ENCODE measurements at places on chromosomes 3 and 15.

DNA sequence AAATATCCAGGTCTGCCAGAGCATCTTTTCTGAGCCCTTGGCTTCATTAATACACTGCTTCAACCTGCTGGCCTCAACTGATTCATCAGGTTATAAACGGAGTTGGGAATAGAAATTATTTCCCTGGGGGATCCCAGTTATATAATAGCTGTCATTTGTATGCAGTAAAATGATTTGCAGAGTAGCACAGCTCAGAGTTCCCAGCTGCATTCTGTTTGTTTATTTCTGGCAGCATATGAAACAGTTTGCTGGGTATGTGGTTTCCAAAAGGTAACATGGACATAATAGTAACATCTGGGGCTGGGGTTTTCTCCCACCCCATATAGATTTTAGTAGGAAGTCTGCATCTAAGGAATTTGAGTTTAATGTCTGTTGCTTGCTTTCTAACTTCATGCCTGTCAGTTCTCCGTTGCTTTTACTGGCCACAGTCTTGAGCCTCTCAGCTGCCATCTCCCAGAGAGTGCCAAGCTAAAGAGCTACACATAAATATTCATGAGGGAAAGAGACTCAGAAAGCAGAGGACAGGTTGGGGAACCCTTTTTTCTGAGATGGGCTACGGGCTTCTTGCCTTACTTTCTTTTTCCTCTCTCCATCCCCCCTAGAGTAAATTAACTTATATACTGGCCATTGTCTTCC lies 124.6 kb downstream of the TMEM108 start:
- DNase-seq: no peak

DNA sequence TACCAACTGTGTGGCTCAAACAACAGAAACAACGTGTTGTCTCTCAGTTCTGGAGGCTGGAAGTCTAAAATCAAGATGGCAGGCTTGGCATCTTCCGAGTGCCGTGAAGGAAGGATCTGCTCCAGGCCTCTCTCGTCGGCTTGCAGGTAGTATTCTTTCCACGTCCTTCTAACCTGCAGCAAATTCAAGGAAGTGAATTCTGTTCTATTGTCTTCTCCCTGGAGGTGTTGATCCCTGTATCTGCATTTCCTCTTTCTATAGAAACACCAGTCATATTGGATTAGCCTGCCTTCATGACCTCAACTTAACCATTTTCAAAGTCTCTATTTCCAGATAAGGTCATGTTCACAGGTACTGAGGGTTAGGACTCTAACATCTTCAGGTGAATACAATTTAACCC lies 512.1 kb downstream of the GABRG3 start:
- no peak for DNase-seq

- peak; percentile 51 for DNase-seq
These were observed 3.4 kb downstream of the RNU6-1 start for GRCh38 chr15:67836477-67836876.

- no peak for DNase-seq
These were observed 1.6 kb upstream of the INTS14 start for GRCh38 chr15:65612616-65612946.

DNA sequence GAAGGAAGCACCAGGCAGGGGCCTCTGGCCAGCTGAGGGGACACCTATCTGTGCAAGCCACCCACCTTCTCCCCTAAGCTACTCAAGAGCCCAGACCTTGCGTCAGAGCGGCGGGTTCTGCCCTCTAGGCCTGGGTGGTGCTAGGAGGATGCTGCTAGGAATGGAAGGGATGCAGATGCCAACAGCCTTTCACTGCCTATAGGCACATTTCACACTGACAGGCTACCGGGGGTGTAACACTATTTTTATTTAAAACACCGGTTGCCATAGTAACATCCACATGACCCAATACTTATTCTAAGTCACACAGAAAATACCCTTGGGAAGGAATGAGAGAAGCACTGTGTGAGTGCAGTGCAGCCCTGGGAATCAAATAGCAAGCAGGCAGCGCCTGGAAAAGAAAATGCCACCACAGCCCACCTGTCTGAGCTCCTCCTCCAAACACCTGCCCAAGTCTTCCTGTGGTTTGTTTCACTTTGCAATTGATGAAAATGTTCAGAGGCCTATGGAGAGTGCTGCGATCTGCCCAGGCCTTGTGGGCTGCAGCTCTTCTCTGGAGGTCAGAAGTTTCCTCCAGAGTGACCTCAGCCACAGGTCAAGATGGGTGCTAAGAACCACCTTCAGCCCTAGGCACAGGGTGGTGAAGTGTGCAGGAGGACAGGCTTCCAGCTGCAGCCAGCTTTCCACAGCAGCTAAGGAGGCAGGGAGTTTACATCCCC lies 113.5 kb upstream of the TOPAZ1 start:
- DNase-seq: no peak

GRCh38 chr3:79378064-79378463 lies 389.7 kb downstream of the ROBO1 start:
- no peak for DNase-seq

DNA sequence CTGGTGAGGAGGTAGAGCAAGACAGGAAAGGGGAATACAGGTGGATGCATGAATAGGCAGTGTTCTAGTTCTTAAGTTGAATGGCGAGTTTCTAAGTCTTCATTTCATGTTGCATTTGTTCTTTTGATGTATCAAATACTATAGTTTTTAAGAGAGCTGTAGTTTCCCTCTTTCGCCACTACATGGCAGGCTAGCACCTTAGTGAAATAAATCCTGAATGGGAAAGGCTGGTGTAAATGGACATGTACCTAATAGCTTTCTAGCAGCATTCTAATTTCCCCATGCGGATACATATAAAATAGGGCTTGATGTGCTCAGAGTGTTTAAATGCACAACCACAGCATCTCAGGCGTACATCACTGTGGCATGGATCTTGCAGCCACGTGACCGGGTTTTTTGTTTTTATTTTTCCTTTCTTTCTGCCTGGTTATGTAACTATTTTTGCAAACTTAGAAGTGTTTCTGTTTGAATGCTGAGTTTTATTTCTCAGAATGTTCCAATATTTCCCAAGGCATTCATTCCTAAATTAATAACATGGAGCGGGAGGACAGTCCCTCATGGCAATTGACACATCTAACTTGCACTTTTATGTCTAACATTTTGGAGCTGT lies 23.5 kb upstream of the CLN6 start:
- peak; percentile 83 for DNase-seq

DNA sequence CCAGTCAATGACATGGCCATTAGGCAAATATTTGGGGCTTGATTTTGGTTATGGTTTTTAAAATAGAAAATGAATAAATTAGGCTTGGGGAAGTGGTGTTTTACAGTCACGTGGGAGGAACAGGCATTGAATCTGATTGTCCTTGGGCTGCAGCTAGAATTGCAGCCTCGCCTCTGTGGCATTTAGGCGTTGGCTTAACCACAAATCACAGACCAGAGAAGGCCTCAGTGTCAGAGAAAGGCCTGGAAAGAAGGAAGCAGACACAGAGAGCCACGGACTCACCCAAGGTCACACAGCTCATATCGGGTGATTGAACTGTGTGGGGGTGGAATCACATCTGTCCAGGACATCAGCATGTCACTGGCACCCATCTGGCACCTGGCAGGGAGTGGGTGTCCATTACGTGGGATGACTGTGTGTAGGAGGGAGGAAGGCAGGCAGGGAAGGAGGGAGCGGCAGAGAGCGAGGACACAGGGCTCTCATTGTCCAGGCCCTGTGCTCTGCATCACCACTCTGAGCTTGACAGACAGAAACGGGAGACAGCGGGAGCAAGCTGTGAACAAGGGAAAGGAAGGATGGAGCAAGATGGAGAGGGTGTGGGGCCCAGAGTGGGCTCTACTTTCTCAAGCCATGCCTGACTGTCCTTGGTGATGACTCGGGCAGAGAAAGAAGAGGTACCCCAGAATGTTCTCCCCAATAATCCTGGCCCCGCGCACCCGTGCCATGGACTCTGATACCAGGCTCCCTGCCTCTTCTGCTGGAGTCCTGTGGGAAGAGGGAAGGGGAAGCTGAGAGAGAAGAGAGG lies 186.4 kb downstream of the FAM43A start:
- DNase-seq: peak; percentile 56

- no peak for DNase-seq
These were observed 9.6 kb downstream of the NIPA1 start for GRCh38 chr15:22796079-22796478.

DNA sequence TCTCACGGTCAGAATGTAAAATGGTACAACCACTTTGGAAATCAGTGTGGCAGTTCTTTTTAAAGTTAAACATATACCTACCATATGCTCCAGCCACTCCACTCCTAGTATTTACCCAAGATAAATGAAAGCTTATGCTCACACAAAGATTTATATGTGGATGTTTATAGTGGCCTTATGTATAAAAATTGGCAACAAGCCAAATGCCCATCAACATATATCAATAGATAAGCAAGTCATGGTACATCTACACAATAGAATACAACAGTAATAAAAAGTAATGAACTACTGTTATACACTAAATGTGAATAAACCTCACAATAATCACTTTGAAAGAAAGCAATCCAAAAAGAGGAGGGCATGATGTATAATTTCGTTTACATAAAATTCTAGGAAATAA lies 153.5 kb upstream of the LMCD1 start:
- DNase-seq: no peak

DNA sequence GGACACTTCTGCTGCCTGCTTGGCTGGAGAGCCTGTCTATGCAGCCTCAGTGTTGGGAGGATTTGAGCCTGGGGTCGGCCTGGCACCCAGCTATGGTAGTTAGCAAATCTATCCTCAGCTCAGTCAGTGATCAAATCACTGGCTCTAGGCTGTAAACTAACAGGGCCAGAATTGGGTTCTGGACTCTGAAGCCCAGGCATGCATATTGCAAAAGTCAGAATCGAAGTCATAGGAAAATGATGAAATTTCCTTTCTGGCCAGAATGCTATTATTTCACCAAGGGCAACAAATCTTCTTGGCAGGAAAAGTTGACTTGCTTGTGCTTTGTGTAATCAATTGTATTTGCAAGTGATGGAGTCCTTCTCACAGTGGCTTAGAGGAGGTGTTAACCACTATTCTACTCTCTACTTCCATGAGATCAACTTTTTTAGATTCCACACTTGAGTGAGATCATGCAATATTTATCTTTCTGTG lies 482.6 kb upstream of the TPRG1 start:
- no peak for DNase-seq

DNA sequence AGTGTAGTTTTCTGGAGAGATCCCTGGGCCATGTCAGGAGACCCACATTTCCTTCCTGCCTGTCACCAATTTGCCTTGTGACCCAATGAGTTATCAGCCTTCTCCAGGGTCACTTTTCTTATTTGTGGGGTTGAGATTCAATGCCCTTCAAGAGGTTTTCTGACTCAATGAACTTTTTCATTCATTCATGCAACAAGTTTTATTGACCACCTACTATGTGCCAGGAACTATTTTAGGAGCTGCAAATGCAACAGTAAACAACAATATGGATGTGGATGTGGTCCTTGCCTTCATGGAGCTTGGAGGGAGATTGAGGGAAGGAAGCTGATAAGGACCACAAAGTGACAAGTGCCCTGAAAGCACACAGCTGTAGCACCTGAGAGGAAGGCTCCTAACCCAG lies 142.8 kb downstream of the OPA1 start:
- no peak for DNase-seq

GRCh38 chr3:160755776-160756304 lies at the start of gene PPM1L:
Gene PPM1L (plus strand): TSS chr3:160756231.
- DNase-seq: peak; percentile 83

- peak; percentile 40 for DNase-seq
These were observed 233.3 kb downstream of the OPA1 start for GRCh38 chr3:193826159-193826795.

DNA sequence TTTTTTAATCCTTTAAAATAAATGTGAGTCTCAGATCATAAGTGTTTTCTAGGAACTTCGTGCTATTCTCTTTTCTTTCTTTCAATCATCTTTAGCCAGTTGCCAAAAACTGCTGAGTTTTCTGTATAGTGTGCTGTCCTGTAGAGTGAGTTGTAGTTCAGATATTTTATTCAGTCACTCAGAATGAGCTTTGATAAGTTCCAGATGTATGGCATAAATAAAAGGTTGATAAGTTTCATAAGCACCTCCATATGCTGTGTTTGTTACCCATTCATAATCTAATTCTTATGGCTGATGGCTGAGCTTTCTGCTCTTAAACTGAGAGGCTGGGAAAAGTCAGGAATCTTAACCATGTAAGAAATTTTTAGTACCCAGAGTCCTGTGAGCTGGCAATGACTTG lies 59.3 kb upstream of the COL6A6 start:
- no peak for DNase-seq

DNA sequence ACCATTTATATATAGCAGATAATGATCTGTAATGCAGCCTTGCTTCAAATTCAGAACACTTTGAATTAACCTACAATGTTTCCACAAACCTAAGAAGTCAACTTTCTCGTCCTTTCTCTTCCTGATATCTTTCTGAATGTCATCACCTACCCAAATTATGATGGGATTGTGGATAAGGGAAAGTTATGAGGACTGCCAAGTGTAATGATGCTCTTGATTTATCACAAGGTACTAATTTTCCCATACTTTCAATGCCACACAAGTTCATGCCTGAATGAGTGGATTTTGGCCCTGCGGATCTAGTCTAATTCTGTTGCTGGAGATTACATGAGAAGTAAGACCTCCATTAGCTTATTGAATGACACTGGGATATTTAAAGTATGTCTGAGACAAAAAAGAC lies 82.6 kb upstream of the NANOGP8 start:
- no peak for DNase-seq

- no peak for DNase-seq
These were observed 62.3 kb upstream of the TNFAIP8L3 start for GRCh38 chr15:51156957-51157356.

- DNase-seq: peak; percentile 38
These were observed 11.3 kb upstream of the DLG1 start for GRCh38 chr3:197309528-197310361.

DNA sequence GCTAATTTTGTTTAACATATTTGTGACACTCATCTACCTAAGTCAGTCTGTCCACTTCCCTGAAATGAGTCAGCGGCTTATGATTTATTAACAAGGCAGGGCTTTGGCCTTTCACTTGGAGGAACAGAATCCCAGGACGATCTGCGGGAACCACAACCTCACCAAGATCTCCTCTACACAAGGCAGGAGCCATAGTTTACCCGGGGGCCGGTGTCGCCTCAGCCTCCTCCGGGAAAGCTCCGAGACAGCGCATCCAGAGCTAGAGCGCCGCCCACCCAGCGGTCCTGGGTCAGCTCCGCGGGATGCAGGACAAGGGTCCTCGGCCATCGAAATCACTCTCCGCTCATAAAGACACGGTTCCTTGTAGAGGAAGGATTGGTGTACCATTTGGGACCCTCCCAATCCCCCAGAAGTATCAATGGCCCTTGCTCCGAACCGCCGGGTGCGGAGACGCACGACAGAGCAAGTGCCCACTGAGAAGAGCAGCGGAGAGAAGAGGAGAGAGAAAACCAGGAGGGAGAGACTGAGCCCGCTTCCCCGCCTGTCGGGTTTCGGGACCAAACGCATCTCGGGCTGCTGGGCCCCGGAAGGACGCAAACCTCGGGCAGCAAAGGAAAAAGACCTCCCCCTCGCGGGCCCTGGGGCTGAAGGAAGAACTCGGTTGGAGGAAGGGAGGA lies 13.1 kb upstream of the ALCAM start:
- DNase-seq: no peak

DNA sequence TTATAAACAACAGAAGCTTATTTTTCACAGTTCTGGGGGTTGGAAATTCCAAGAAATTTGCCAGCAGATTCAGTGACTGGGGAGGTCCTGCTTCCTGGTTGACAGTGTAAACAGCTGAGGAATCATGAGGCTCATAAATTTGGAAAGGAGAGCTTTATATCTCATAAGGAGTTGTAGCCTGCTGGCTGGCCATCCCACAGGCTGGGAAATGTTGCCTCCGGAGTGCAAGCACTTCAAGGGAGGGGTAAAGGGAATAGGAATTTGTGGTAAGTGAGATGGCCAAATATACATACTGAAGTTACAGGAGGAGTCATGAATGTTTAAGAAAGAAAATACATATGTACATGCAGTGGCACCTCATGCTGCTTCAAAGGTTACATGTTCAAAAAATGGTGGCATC lies 217.2 kb upstream of the CBLB start:
- DNase-seq: no peak

Data from NB4 (cell line).